NCI-H510A (cell line): ENCODE measurements at places on chromosomes 2 and 18.

DNA sequence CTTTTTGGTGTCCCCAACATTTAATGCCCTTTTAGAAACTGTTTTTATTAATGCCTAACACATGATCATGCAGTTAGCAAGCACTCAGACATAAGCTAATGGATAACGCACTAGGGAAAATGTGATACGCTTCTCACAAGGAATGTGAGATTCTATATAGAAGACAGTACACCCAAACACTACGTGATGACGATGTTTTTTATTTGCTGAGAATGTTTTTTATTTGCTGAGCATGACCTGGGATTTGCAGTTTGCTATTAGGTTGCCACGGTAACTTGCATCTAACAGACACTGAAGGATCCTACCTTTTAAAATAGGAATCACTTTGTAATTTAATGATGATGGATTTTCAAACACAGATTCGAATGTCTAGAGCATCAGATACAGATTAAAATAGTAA lies 4.9 kb downstream of the SMC6 start:
- no peak for DNase-seq

- DNase-seq: no peak
Observed at GRCh38 chr2:32271063-32271462, 6.4 kb upstream of the NLRC4 start.

DNA sequence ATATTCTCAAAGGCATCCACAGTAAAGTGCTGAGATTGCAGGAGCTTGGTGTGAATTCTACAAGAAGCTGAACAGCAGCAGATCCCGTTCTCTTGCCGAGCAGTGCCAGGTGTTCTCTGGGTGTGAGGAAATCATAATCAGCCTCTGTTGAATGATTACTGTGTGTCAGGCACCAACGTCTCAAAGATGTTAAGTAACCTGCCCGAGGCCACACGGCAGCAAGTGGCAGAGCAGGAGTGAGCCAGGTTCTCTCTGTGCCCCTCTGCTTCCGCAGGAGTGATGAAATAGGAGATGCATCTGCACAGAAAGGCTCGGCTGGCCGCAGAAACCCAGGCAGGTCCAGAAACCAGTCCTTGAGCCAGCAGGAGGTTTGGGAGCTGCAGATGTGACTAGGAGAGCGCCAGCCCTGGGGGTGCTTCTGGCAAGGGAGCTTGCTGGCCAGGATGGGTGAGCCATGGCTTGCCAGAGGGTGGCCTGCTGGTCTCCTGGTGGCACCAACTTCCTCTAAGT lies 68.4 kb downstream of the COPS7B start:
- peak; percentile 35 for DNase-seq

GRCh38 chr2:229666811-229667210 lies 47.5 kb downstream of the DNER start:
- DNase-seq: no peak

DNA sequence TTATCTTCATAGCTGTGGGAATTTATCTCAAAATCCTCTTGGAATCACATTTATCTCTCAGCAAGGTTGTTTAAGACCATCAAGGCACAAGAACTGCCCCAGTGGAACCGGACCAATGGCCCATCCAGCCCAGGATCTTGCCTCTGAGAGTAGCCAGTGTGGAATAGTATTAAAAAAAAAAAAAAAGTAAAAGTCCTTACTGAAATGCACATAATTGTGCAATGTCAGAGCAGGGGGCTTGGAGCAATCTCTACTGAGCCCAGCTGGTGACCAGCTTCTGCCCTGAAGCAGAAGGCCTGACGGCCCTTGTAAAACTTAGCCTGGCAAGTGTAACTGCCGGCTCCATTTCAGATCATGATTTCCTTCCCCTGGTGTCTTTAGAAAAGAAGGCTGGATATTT lies 355.6 kb upstream of the PIK3C3 start:
- DNase-seq: no peak

DNA sequence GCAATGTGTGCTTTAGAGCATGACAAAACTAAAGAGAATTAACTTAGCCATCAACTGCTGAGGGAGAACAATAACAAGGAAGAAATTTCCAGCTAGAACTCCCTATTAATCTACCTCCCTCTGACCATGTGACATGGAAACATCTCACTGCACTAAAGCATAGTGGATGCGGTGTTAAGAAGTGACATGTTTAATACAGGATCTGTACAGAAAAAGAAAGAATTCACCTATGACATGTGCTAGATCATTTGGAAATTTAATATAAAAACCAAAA lies 202.3 kb upstream of the KLHL14 start:
- no peak for DNase-seq

- DNase-seq: no peak
Observed at GRCh38 chr18:79511671-79512301, 116.1 kb downstream of the NFATC1 start.

GRCh38 chr18:59096098-59096789 lies 43.4 kb upstream of the SEC11C start:
- DNase-seq: peak; percentile 99

- DNase-seq: no peak
Observed at GRCh38 chr18:11501352-11501751, 108.0 kb upstream of the SLC35G4 start.
